ENCODE measurements at places on chromosomes 2 and 18.

DNA sequence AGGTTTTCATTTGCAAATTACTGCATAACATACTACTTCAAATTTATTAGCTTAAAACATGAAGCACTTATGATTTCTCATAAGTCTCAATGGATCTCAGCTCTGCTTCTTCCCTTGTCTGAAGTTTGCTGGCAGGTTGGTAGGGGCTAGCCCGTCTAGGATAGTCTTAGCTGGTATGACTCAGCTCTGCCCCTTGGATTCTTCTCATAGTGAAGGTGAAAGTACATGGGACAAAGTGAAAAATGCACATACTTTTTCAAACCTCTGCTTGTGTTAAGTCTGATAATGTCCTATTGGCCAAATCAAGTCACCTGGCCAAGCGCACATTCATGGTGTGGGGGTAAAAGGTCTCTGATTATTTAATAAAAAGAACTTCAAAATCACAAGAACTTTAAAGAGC, 184.8 kb upstream of the VWC2L start:
- no peak for DNase-seq

- DNase-seq = peak; percentile 7
These were observed 808.1 kb downstream of the RNF144A start for GRCh38 chr2:7725171-7725849.

DNA sequence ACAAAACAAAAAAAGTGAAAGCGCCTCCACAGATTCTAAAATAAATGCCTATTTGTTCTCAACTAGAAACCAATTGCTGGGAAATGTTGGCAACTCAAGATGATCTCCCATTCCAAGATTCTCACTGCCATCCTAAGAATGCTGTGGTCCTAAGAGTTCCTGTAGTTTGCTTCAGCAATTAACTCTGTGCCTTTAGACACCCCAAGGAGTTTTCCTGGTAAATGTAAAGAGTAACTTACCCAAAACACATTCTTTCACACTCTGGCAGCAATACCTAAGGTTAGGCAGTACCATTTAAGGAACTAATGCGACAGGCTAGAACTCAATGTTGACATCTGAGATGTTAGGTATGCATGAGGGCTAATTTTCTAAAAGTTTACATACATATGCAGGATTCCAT, 58.8 kb upstream of the TANK start:
- no peak for DNase-seq

GRCh38 chr18:48997985-48998831, 47.4 kb upstream of the SMAD7 start:
- DNase-seq = peak; percentile 99

GRCh38 chr2:9657731-9658130, 26.9 kb upstream of the YWHAQ start:
- DNase-seq = no peak

DNA sequence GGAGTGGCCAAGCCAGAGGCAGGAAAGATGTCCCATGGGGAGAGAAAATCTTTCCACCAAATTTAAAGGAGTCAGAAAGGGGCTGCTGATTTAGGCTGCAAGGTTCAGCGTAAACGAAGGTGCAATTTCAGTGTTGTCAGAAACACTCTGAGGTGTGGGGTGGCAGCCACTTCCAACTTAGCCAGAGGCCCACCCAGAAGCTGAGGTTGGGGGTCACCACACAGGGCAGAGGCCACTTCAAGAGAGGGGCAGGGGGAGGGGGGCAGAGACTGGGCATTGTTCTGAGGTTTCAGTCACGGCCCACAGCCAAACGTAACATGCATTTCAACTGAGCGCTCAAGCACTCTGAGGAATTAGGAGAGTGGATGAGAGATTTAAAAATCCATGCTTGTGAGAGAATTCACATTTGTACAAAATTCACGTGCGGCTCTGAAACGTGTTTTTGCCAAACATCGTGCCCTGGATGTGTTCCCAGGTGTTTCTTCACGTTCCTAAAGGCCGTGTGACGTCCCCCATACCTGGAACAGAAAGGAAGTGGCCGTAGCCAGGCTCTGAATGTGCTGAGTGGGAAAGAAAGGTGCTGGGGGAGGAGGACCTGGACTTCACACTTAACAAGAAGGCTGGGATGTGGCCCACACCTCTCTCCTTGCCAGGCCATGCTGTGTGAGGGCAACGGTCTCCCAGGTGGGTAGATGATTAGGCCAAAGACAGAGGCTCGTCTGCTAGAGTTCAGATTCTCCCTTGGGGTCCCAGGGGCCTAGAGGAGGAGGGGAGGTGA, 19.5 kb upstream of the BOK start:
- DNase-seq = no peak

DNA sequence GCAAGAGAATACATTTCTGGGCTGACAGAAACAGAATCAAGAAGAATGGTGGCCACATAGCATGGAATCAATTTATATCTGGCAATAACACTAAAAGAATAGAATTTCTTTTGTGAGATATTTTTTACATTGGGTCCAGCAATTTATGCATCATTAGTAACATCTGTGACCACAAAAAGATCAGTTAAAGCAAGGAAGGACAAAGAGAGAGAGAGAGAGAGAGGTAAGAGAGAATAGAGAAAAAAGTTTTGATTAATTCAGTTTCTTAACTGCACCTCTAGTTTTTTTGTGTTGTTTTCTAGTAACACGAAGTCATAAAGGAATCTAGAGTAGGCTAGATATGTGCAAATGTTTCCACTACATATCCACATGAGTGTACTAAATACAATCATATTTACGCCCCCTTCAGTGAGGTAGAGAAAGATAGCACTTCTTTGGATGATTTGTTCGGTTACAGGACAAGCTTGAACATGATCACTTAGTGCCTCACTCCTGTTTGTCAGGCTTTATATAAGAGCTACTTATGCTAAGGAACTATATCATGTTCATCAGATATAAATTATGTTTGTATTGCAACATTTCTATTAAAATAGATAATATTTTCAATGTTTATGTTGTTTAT, 247.4 kb upstream of the COL3A1 start:
- DNase-seq = no peak

- no peak for DNase-seq
These were observed 97.6 kb downstream of the EPB41L5 start for GRCh38 chr2:120110507-120110906.

- DNase-seq = peak; percentile 91
These were observed at the start of gene ITGA4 for GRCh38 chr2:181457121-181457740. Gene ITGA4, plus strand, starts transcription at chr2:181457386. Its CDS starts 269 bp downstream, at chr2:181457655.

GRCh38 chr2:101949304-101949703, 42.5 kb upstream of the IL1R2 start:
- peak; percentile 45 for DNase-seq

GRCh38 chr2:233450864-233451575, 96.7 kb downstream of the DGKD start:
- DNase-seq = no peak

DNA sequence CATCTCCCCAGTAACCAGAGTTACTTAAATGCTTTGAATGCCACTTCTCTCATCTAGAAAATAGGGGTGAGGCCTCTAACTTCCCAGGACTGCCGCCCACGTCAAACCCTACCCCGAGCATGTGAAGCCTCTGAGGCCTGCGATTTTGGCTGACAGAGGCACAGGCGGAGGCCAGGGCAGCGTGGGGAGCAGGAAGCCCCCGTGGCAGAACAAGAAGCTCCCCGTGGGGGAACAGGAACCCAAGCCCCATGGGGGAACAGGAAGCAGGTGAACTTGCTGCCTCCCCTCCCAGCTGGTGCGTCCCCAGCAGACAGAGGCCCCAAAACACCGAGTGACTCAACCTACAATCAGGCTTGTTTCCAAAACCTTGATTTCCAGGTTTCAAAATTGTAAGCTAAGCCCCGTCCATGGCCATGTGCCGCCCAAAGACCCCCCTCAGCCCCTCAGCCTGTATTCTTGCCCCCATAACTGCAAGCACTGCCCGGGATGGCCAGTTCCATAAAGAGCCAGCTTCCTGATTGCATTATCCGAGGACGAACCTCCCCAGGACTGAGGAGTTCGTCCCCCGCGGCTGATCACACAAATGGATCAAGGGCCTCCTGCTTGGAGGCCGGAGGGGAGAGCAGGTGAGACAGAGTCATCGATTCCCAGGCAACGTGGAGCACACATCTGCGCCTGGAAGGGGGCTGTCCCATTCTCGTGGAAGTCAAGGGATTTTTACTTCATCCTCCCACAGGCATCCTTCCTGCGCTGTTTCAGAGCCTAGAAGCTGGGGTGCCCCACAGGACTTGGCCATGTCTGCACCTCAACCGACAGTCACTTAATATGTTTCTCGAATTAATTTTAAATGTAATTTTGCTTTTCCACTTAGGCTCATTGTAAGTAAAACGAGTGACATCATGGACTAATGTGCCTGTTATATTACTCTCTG, 36.3 kb upstream of the CTDP1 start:
- DNase-seq = no peak
